ENCODE measurements at places on chromosomes 1 and 21.
A peak's percentile ranks its signal among the peaks of the same experiment; 100 is the strongest.

DNA sequence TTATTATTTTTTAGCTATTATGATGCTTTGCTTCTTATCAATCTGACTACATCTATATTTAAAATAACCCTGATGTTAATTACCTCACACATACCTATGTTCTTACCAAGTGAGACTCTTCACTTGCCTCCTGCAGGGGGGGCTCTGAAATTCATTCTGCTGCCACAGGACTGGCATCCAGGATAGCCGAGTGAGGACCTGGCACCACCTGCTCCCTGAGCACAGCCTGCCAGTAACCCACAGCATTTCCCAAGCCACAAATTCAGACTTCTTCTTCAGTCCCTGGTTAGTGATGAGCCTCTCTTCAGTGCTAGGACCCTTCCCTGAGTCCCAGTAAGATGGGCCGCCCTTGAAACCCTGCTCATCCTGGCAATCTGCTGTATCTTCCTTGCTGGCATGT lies 296.5 kb upstream of the PLXNA2 start:
- DNase-seq, result no peak

- no peak for DNase-seq
Observed at GRCh38 chr1:32878637-32879041, 7.7 kb upstream of the HPCA start.

DNA sequence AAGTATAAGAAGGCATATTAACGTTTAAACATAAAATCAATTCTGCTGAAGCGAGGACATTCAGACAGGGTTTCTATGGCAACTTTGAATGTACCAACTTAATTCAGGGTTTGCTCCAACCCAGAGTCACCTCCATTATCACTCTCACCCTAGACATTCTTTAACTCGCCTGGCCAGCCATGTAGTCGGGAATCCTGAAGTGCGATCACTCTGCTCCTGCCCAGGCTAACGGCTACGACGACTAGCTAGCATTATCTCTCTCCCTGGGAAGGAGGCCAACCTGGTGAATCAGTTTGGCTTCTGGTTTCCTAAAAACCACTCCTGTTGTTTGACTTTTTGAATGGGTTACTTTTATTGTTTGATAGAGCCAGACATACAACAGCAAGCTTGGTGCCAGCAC lies 38.9 kb upstream of the ZBTB18 start:
- DNase-seq, result peak; percentile 41

DNA sequence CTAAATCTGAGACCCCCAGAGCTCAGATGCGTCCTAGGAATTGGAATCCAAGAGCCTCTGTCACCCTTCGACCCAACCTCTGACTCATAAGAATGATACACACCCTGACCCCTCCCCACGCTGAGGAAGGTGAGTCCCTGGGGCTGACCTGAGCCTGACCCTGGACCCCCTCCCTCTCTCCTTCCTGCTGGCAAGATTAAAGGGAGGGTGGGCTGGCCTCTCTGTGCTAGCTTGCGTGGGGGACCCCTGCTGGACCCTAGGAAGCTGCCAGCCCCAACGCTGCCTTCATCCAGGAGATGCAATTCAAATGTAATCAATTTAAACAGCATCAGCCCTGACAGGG lies 627 bp downstream of the PLEKHA6 start:
- no peak for DNase-seq

DNA sequence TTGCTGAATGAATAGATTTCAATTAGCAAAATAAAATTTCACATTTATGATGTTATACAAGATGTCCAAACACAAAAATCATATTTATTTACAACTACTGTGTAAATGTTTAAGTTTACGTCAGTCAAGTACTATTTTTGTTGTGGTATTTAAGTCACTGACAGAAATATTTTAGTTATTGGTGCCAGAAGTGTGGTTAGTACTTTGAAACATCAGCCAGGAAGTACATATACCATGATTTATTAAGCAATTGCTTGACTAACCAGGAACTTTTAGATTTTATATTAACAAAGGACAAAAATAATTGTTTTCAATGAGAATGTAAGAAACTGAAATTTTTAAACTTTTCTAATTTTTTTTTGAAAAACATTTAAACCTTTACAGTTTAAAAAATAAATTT lies 2.4 kb upstream of the FCRL4 start:
- no peak for DNase-seq
